ENCODE measurements at places on chromosomes 13 and 19. TPM values are rescaled to one million over a fixed set of nuclear protein-coding genes. Genes with fewer than 3 reads are reported as not detected.

GRCh38 chr13:95660981-95661581 is 15.9 kb upstream of the DNAJC3 start:
- peak; percentile 14 for DNase-seq
- H3K4me3 ChIP-seq, result no peak overlapping the region
- H3K4me1 ChIP-seq, result no peaks in the 10 kb centered on the region
- H3K27me3 ChIP-seq, result peaks cover 4% of the 10 kb centered on the region

- H3K27ac ChIP-seq, result no peak overlapping the region
- H3K4me1 ChIP-seq, result no peaks in the 10 kb centered on the region
- H3K36me3 ChIP-seq, result peaks cover 3% of the 10 kb centered on the region
- peaks cover 2% of the 10 kb centered on the region for H3K27me3 ChIP-seq
Measured at GRCh38 chr13:27704681-27705080, 83.0 kb downstream of the POLR1D start.

GRCh38 chr13:108427355-108427754 is 157.8 kb downstream of the TNFSF13B start:
- H3K4me1 ChIP-seq, result no peaks in the 10 kb centered on the region
- DNase-seq, result no peak
- H3K36me3 ChIP-seq, result no peaks in the 10 kb centered on the region
- peaks cover 5% of the 10 kb centered on the region for H3K27me3 ChIP-seq

GRCh38 chr13:30364876-30365275 is 57.4 kb upstream of the UBE2L5 start:
- peak overlapping the region; percentile 92 for H3K27ac ChIP-seq
- DNase-seq, result peak; percentile 30
- peaks cover 28% of the 10 kb centered on the region for H3K4me1 ChIP-seq
- H3K27me3 ChIP-seq, result peaks cover 2% of the 10 kb centered on the region
- peak overlapping the region; percentile 44 for H3K4me3 ChIP-seq

DNA sequence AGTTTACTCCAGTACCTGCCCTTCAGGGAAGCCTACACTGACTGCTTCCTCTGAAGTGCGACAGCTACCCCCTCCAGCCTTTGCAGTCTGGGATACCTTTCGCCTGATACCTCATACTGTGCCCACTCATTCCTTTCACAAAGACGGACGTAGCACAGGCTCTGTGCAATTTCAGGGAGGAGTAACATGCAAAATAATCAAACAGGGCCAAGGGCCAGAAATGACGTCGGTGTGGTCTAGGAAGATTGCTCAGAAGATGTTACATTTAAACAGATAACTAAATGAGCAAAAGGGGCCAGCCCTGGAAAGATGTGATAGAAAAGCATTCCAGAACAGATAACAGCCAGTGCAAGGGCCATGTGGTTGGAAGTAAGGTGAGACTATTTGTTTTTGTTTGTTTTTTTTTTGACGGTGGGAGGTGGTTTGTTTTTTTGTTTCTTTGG is 6.6 kb upstream of the DDX39A start:
- H3K27ac ChIP-seq, result no peak overlapping the region
- H3K4me1 ChIP-seq, result peaks cover 6% of the 10 kb centered on the region
- H3K27me3 ChIP-seq, result no peaks in the 10 kb centered on the region
- no peak overlapping the region for H3K4me3 ChIP-seq
- H3K36me3 ChIP-seq, result no peaks in the 10 kb centered on the region

GRCh38 chr13:21695546-21695945 is 24.7 kb downstream of the FGF9 start:
- H3K27ac ChIP-seq, result no peak overlapping the region
- H3K36me3 ChIP-seq, result no peaks in the 10 kb centered on the region
- H3K27me3 ChIP-seq, result no peaks in the 10 kb centered on the region
- no peak for DNase-seq
- H3K4me1 ChIP-seq, result no peaks in the 10 kb centered on the region

DNA sequence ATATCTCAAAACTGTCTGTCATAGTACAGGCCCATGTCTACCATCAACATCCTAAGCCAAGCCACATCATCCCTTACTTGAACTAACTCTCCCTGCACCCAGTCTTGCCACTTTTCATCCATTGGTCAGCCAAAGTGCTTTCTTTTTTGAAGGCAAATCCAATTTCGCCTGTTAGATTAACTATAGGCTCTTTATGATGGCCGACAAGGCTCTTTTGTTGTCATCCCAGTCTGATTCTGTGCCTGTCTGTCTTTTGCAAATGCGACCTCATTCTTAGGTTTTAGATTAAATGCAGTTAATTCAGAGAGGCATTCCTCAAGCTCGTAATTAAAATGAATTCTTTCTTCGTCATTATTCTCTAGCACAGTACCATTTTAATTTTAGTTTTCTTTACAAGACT is 148.3 kb downstream of the HS6ST3 start:
- H3K4me1 ChIP-seq, result no peaks in the 10 kb centered on the region
- no peak for DNase-seq
- H3K36me3 ChIP-seq, result no peaks in the 10 kb centered on the region

DNA sequence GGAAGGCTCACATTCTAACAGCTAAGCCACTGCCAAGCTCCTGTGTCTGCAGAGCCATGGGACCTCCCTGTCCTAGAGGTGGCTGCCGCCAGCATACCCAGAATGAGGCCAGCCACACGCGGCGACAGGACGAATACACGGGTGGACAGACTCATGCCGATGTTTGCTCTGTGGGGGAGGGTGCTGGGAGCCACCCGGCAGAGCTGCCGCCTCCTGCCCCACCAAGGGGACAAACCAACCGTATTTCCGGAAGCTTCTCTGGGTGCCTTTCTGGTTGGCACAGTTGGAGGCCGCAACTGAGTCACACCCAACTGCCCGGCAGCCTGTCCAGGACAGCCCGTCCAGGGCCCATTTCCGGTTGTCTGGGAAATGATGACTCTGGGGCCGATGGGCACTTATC is 20.3 kb downstream of the C13orf46 start:
- H3K4me3 ChIP-seq, result no peak overlapping the region
- H3K36me3 ChIP-seq, result peaks cover 39% of the 10 kb centered on the region

DNA sequence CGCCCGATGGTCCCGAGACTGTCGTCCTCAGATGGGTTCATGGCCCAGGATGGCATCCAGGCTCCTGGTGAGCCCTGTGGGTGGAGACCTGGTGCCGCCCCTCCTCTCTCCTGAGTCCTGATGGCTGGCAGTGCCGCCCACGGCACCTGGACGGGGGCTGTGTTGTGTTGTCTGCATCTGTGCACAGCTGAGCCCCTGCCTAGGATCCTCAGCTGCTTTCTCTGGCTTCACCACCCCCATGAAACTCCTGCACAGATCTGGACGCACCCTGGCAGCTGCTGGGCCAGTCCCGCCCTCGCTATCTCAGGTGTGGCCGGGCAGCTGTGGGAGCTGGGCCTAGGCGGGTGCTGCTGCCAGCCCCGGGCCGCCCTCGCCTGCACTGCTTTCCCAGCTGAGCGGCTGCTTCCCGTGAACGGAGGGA is 27.7 kb downstream of the MCF2L start:
- peaks cover 9% of the 10 kb centered on the region for H3K4me1 ChIP-seq
- no peaks in the 10 kb centered on the region for H3K36me3 ChIP-seq
- H3K27me3 ChIP-seq, result peaks cover 17% of the 10 kb centered on the region
- H3K27ac ChIP-seq, result no peak overlapping the region

GRCh38 chr13:35712907-35713761 is 236.6 kb upstream of the MAB21L1 start:
- no peak overlapping the region for H3K27ac ChIP-seq
- no peaks in the 10 kb centered on the region for H3K36me3 ChIP-seq
- H3K27me3 ChIP-seq, result peaks cover 3% of the 10 kb centered on the region
- no peak overlapping the region for H3K4me3 ChIP-seq

- H3K4me1 ChIP-seq, result peaks cover 13% of the 10 kb centered on the region
- H3K27me3 ChIP-seq, result no peaks in the 10 kb centered on the region
- no peak for DNase-seq
- peaks cover 16% of the 10 kb centered on the region for H3K36me3 ChIP-seq
- no peak overlapping the region for H3K4me3 ChIP-seq
Measured at GRCh38 chr13:26646603-26647002, 89.1 kb downstream of the WASF3 start.

PCSK4 gene
- total RNA-seq, result 8.4 TPM

NLRP11 gene
- not detected for total RNA-seq

ANKRD27 gene
- 20.8 TPM for total RNA-seq

PSG5 gene
- not detected for total RNA-seq

KASH5 gene
- total RNA-seq, result 0.26 TPM

SHANK1 gene
- 6.5 TPM for total RNA-seq

WDR83 gene
- 13.2 TPM for total RNA-seq

SIAH3 gene
- total RNA-seq, result 0.08 TPM

All from endothelial cell (in vitro differentiated cells).